ENCODE measurements at places on chromosomes 12 and 14. TPM values are rescaled to one million over a fixed set of nuclear protein-coding genes. Genes with fewer than 3 reads are reported as not detected.

GRCh38 chr12:104276273-104277131 is 27.0 kb upstream of the EID3 start:
- H3K4me1 ChIP-seq = peaks cover 13% of the 10 kb centered on the region
- DNase-seq = no peak
- H3K27me3 ChIP-seq = no peaks in the 10 kb centered on the region

The EIF2S3B gene
- total RNA-seq = 1.3 TPM

- no peak for DNase-seq
- H3K36me3 ChIP-seq = peaks cover 3% of the 10 kb centered on the region
- H3K4me1 ChIP-seq = peaks cover 50% of the 10 kb centered on the region
- H3K27me3 ChIP-seq = no peaks in the 10 kb centered on the region
- H3K4me3 ChIP-seq = no peak overlapping the region
Observed at GRCh38 chr12:104579718-104580495, 123.2 kb downstream of the CHST11 start.

The MTRFR gene
- total RNA-seq = 23.1 TPM

DNA sequence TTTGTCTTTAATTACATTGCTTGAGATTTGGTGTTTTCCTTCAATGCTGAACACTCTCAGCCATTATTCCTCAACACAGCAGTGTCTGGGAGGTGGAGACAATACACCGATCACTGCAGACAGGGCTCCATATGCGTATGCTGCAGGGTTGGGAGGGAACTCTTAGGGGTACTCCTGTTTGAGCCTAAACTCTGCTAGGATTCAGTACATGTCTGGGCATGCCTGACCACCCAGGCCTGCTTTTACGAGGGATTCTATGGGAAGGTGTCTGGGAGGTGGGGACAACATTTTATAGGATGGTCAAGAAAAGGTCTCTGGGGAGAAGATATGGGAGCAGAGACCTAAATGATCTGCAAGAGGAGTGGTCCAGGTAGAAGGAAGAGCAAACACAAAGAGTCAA is 34.3 kb downstream of the DHRS2 start:
- H3K27me3 ChIP-seq = no peaks in the 10 kb centered on the region
- no peaks in the 10 kb centered on the region for H3K36me3 ChIP-seq
- H3K4me3 ChIP-seq = no peak overlapping the region
- no peak overlapping the region for H3K27ac ChIP-seq

DNA sequence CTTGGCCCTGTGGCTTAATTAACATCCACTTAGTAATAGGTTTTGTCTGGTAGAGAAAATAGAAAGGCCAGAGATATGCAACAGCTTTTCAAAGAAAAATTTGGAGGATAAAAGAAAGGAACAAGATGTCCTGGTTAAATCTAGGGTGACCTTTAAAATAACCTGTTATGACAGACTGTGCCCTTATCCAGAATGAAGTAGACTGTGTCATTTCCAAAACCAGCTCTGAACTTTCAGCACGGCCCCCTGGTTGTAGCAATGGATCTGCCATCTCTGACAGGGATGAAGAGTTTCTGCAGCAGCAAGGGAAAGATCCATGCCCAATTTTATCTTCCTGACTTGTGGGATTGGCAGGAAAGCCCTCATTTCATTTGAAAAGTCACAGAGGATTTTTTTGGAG is 5.1 kb downstream of the PLEKHG7 start:
- no peak overlapping the region for H3K4me3 ChIP-seq
- no peak overlapping the region for H3K27ac ChIP-seq
- H3K4me1 ChIP-seq = no peaks in the 10 kb centered on the region
- H3K27me3 ChIP-seq = peaks cover 26% of the 10 kb centered on the region
- DNase-seq = no peak

DNA sequence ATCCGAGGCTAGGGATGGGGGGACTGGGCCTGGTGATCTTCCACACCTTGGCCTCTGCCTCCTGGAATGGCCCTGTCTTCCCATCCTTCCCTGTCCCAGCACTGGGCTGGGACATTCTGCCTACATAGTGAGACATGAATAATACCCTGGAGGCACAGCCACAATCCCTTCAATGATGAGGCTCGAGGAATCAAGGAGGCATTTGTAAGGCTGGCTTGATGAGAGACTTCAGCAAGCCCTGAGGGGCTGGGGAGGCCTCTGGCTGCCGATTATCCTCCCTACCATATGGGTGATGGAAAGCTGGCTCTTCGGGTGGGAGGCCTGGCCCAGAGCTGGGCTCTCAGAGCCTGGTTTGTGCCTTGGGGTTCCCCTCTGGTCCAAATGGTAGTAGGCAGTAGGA is 92.5 kb downstream of the CALM1 start:
- peaks cover 12% of the 10 kb centered on the region for H3K27me3 ChIP-seq
- no peak for DNase-seq
- no peak overlapping the region for H3K4me3 ChIP-seq
- H3K4me1 ChIP-seq = no peaks in the 10 kb centered on the region

Data from K562 (cell line).